ENCODE measurements at places on chromosomes 4 and X.

DNA sequence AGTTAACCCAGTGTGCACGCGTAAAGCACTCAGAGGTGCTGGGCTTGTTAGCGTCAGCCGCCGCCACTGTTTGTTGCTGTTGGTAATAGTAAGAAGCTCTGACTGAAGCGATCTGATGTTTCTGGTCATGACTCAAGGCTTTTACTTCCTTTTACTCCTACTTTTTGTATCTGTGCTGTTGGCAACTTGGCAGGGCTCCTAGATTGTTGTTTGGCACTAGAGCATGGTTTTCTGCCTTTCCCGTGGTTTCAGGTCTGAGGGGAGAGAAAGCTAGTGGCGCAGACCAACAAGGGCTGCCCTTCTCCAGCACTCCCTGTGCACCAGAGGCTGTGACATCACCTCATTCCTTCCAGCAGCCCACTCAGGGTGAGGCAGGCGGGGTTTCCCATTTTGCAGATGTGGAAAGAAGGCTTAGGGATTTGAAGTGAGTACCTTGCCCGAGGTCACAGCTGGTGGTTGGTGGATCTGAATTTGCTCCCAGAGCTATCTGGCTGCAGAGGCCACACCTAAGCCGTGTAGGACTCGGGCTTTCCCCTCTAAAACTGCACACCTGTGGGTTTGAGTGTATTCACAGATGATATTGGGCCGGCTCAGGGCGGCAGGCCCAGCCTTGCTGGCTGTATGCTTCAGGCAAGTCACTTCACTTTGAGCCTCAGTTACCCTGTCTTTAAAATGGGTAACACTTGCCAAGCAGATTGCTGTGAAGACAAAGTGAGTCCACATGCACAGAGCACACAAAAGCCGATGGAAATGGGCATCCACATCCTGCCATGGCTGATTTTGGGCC is 51.2 kb upstream of the TADA2B start:
- peak; percentile 37 for DNase-seq

GRCh38 chr4:176949029-176949428 is 156.3 kb upstream of the VEGFC start:
- no peak for DNase-seq

GRCh38 chr4:83281307-83281706 is 3.3 kb downstream of the COQ2 start:
- DNase-seq: no peak

DNA sequence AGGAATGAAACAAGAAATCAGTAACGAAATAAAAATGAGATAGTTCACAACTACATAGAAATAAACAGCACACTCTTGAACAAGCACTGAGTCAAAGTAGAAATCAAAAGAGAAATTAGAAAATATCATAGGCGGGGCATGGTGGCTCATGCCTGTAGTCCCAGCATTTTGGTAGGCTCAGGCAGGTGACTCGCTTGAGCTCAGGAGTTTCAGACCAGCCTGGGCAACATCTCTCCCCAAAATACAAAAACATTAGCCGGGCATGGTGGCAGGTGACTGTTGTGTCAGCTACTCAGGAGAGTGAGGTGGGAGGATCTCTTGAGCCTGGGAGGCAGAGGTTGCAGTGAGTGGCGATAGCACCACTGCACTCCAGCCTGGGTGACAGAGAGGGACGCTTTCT is 714.4 kb downstream of the GLUD2 start:
- DNase-seq: no peak
